ENCODE measurements at places on chromosomes 3 and 15.

DNA sequence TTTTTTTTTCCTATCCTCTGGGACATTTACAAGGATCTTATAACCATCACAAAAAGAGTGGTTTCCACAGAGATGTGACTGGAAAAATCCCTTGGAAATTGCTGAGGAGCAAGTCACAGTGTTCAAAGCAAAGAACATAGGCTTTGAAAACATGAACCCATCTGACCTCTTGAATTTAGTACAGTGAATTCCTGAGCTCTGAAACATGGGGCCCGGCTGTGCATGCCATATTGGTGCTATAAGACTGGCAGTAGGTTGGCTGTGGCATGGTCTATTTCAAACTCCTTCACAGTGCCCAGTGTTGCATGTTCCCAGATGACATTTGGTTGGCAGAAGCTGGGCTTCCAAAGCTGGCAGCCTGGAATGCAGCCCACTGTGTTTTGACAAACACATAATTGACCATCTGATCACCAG lies 202.2 kb downstream of the TIGIT start:
- peak; percentile 60 for DNase-seq

GRCh38 chr15:58666957-58667356 lies 82.5 kb downstream of the ADAM10 start:
- DNase-seq: peak; percentile 2

DNA sequence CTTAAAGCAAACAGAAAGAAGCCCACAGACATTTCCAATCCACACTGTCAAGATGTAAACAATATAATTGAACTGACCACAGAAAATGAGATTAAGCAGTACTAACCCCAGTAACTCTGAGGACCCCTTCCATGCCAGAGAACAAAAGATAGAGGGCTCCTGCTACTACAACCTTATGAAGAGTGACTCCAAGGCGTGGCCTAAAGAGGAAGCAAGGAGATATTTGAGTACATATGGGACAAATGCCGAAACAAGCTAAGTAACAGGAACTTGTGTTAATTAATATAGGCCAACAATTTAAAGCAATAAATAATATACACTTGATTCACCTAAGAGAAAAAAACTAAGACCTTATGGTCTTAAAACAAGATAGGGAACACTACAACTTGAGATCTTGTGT lies 25.0 kb upstream of the VPS39 start:
- no peak for DNase-seq

GRCh38 chr3:17091910-17092582 lies 207.3 kb downstream of the PLCL2 start:
- peak; percentile 26 for DNase-seq

DNA sequence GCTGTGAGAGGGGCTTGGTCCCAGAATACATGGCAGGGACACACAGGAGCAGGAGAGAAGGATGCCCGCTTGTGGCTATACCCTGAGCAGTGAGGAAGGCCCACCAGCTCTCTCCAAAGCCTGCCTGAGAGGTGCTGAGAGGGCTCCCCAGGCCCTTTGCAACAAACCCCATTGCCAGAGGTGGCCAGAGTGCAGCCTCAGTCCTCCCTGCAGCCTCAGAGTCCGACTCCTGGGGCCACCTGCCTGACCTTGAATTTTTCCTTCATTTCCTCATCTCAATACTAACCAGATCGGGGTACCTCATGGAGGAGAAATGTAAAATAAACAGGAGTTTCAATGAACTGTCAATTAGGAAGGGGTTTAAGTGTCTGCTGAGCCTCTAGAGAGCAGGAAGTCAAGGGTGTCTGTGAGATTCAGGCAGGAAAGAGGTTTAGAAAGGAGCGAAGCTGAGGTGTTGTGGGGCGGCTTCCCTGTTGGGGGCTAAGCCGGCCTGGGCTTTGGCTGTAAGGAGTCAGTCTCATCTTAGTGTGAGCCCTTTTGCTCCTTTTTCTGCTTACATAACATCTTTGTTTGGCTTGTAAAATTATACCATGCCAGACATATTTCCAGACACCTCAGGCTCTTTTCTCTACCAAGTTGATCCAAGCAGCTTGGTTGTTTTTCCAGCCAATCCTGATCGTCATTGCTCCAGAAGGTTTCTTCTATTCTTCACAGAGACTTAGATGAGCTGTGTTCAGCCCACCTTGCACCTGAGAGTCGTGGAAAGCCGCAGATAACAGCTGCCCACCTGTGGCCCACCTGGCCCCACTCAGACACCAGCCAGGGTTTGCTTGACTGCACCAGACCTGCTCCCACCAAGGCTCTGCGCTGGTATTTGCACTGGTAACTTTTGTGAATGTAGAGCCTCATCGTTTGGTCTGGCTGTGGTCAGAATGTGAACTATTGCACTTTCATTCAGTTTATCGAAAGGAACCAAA lies 36.7 kb downstream of the CMTM7 start:
- DNase-seq: no peak

DNA sequence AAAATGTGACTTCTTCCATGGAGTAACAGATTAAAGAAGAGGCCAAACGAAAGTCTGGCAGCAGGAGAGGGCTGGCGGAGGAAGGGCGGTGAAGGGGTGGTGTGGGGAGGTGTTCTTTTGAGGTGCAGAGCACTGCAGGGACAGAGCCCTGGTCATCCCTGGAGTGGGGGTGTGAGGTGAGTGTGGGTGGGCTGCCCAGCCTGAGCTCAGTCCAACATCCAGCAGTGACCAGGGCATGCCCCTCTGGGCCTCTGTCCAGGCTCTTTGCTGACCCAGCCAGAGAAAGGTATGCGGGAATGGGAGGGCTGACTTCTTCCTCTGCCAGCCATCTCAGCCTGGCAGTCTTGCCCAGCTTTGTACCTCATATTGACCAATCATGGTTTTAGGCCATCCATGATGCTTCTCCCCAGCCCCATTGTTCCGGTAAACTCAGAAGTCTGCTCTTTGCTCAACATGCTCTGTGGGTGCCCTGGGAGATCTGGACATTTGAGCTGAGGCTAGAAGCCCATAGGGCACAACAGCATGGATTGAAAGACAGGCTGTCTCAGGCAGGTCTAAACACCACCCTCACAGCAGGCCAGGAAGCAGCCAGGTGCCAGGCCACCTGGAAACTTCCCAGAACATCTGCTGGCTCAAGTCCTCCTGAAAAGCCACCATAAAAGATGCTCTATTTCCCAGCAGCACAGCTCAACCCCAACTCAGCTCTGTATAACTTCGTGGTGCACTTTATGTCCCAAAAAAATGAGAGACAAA lies 25.9 kb upstream of the CXCR6 start:
- no peak for DNase-seq

DNA sequence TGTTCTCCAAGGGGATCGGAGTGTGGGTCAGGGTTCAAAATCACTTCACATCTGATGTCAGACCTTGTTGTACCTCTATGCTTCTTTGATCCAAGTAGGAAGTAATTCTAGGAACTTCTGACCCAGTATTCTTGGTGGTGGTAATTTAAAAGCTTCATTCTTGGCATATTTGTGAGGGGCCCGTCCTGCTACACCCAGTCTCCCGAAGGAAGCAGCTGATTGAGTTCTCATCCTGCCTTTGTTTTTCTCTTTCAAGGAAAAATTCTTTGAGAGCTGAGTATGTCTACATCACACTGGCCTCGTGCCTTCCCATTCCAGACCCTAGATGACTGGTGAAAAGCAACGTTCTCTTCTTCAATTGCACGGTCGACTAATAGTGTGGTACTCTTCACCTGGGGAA lies 234.4 kb upstream of the TPRG1 start:
- DNase-seq: peak; percentile 36

DNA sequence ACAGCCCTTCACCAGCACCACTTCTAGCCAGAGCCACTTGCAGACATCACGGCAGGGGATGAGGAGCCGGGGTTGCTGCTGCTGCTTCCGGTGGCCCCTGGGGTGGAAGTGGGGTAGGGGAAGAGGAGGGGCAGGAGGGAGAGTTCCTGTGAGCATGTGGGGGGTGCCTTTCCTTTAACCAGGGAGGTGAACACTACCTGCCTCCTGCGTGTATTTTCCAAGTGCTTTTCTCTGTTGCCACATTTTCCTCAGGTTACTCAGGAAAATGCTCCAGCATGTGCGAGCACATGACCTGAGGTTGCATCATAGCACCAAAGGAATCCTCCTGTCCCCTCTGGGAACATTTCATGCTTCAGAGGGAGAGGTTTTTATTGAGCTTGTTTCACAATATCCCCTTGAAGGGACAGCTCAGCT lies 12.2 kb upstream of the SACM1L start:
- DNase-seq: peak; percentile 71

DNA sequence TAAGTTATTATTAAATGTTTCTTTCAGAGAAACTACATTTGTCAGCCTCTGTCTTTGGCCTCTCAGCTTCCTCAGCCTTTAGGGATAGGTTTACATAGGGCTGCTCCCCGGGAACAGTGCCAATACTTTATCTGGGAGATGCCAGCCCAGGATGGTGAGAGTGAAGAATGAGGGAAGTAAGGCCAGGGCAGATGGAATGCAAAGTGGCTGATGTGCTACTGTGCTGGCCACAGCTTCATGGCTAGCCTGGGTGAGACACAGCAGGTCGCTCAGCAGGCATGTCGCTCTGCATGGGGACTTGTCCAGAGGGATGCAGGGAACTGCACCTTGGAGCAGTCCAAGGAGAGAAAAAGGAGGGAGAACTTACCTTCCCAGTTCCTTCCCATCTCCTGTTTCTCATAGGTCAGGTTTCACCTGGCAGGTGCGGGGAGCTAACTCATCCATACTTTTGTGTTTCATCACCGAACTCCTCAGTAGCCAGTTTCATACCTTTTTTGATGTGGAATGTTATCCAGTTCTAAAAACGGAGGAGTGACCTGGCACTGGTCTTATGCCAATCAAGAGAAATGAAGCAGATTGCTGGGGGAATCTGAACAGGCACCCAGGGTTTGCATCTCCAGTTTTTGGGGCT lies 30.9 kb upstream of the C15orf39 start:
- DNase-seq: no peak

DNA sequence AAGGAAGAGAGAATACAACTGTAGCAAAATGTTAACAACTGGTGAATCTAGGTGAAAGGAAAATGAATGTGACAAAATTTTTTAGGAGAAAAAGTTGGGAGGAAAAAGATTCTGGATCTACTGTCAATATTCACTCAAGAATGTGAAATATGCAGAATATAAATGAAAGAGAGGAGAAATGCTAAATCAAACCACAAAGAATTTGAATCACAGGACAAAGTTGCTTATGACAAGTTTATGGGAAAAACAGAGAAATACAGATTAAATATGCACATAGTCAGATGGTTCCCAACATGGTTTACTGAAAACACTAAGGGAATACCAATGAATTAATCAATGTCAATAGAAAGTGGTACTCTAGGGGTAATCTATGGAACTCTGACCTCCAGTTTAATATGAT lies 27.6 kb downstream of the C3orf33 start:
- DNase-seq: peak; percentile 39

- no peak for DNase-seq
Observed at GRCh38 chr15:50182219-50183013, 420 bp downstream of the SLC27A2 start.

DNA sequence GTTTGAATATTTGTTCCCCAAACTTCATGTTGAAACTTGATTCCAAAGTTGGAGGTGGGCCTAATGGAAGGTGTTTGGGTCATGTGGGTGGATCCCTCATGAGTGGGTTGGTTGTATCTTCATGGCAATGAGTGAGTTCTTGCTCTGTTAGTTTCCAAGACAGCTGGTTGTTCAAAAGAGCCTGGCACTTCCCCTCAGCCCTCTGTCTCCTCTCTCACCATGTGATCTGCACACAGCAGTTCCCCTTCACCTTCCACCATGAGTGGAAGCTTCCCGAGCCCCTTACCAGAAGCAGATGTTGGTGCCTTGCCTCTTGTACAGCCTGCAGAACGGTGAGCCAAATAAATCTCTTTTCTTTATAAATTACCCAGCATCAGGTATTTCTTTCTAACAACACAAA lies 327.1 kb upstream of the SLCO3A1 start:
- DNase-seq: no peak

- DNase-seq: peak; percentile 99
Observed at GRCh38 chr15:80507638-80508316, 103.6 kb downstream of the ARNT2 start.

DNA sequence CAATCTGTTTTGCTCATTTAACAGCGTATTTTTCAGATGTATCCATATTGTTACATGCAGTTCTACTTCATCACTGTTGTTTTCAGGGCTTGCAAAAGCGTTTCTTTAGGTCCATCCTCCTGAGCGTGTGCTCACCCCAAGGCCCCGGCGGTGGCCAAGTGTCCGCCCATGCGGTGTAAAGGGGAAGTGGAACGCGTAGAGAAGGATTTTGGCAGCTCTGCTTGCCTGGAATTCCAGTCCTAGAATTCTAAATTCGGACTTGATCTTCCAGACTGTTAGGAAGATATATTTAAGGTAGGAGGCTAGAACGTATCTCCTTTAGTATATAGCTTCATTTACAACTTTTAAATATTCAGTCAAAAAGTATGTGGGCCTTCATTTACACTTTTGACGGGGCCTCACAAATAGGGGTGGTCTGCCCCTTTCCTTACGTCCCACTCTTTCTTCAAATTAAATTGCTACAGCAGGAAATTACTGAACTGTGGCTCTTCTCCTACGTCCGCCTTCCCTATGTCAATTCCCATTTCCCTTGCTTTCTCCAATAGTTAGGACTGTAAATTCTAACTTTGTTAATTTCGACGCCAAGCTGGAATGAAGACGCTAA lies 609 bp upstream of the TBC1D23 start:
- peak; percentile 59 for DNase-seq

GRCh38 chr3:189188466-189188865 lies 16.7 kb downstream of the TPRG1 start:
- peak; percentile 16 for DNase-seq

- DNase-seq: no peak
Observed at GRCh38 chr3:174907628-174908407, 48.7 kb downstream of the NAALADL2 start.

GRCh38 chr3:153437666-153438065 lies 275.6 kb downstream of the RAP2B start:
- peak; percentile 21 for DNase-seq

DNA sequence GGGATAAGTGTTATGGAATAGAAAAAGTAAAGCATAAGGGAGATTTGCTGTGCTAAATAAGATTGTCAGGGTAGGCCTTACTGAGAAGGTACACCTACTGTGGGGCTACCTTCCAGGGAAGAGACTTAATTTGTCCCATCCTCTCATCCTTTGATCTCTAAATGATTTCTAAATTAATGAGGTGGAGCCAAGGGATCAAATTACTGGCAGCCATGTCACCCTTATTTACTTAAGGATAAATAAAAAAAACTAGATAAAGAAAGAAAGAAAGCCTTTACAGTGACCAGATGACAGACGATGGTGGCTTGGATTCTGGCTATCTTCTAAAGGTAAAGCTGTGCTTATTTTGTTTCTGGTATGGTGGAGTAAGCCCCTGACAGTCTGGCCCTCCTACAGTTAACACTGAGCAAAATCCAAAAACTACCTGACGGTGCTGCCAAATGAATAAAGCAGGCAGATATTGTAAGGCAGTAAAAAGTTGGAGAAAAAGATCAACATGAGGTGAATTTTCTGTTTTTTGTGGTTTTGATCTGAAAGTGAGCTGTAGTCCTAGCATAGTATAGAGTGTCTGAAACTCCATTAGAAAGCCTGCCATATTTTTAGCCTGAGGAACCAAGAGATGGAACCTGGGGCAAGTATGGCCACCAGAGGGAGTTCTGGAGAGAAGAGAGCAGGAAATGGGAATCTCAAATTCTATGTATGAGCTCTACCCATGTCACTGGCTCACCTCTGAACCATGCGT lies 285.1 kb upstream of the MANF start:
- peak; percentile 37 for DNase-seq
